CD8-positive, alpha-beta memory T cell (primary cell): ENCODE measurements at places on chromosomes 3 and 15. TPM values are rescaled to one million over a fixed set of nuclear protein-coding genes. Genes with fewer than 3 reads are reported as not detected.

B2M gene
- total RNA-seq, result 4,837 TPM

MORC1 gene
- not detected for total RNA-seq

SNURF gene
- 22.8 TPM for total RNA-seq

XYLB gene
- 5.7 TPM for total RNA-seq

TMEM212 gene
- total RNA-seq, result not detected

POLQ gene
- 12.4 TPM for total RNA-seq

RARRES1 gene
- not detected for total RNA-seq

IQCF5 gene
- not detected for total RNA-seq

RAB6B gene
- total RNA-seq, result 0.24 TPM

TMEM266 gene
- total RNA-seq, result 0.11 TPM

ADPRH gene
- 6.8 TPM for total RNA-seq

AGBL1 gene
- not detected for total RNA-seq

TGM5 gene
- not detected for total RNA-seq

DNA sequence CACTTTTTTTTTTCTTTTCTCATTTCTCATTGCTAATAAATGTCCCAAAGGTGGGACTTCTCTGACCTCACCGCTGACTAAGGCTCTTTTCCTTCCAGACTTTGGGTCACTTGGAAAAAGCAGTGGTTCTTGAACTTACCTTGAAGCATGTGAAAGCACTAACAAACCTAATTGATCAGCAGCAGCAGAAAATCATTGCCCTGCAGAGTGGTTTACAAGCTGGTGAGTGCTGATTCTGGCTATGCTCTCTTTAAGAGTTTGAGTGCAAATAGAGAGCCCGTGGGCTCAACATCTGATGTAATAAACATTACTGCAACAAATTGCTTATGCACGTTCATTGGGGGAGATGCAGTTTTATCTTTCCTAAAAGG is 2.0 kb downstream of the BHLHE40 start:
- peaks cover 62% of the 10 kb centered on the region for H3K4me1 ChIP-seq
- peak overlapping the region; percentile 50 for H3K4me3 ChIP-seq
- DNase-seq, result no peak

DNA sequence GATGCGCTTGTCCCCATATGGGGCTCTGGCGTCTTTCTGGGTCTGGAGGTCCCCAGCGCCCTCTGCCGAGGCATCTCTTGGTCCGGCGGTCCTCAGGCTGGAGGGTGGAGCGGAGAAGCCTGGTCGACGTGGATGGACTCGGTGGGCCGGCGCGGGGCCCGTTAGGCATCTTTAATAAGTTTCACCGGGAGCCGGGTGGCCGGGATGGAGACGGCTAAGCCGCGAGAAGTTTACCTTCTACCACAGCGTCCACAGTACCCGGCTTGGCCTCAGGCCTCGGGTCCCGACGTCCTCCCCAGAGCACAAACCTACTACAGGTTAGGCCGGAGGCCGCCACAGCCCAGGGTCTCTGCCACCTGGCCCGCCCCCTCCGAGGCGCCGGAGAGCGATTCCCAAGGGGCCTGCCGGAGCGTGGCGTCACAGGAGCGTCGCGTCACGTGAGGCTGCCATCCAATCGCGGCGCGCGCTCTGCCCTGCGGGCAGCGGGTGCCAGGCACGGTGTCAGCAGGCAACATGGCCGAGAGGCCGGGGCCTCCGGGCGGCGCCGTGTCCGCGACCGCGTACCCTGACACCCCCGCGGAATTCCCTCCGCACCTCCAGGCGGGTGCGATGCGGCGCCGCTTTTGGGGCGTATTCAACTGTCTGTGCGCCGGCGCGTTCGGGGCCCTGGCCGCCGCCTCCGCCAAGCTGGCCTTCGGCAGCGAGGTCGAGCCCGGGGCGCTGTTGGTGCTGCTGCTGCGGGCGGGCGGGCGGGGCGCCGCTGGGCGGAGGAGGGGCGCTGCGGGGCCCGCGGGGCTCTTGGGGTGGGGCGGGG is at the start of gene TMEM42:
Gene TMEM42 (plus strand): TSS at position 501 of the 814 bp plus-strand sequence. CDS start 13 bp downstream, at position 514.
- H3K27me3 ChIP-seq, result no peaks in the 10 kb centered on the region
- H3K4me3 ChIP-seq, result peak within 1 kb of the TSS; percentile 90
- H3K36me3 ChIP-seq, result no peaks in the 10 kb centered on the region
- peak within 1 kb of the TSS; percentile 87 for H3K27ac ChIP-seq
- peak; percentile 87 for DNase-seq

GRCh38 chr3:127480196-127480954 is 110.2 kb downstream of the TPRA1 start:
- H3K4me3 ChIP-seq, result no peak overlapping the region
- no peaks in the 10 kb centered on the region for H3K4me1 ChIP-seq
- no peaks in the 10 kb centered on the region for H3K36me3 ChIP-seq
- no peak overlapping the region for H3K27ac ChIP-seq
- no peak for DNase-seq
- H3K27me3 ChIP-seq, result no peaks in the 10 kb centered on the region

- no peak for DNase-seq
- H3K4me3 ChIP-seq, result no peak overlapping the region
- no peak overlapping the region for H3K27ac ChIP-seq
- H3K4me1 ChIP-seq, result no peaks in the 10 kb centered on the region
- no peaks in the 10 kb centered on the region for H3K27me3 ChIP-seq
Measured at GRCh38 chr15:61115679-61116078, 113.4 kb downstream of the RORA start.

- DNase-seq, result no peak
- no peak overlapping the region for H3K27ac ChIP-seq
- no peak overlapping the region for H3K4me3 ChIP-seq
- no peaks in the 10 kb centered on the region for H3K27me3 ChIP-seq
Measured at GRCh38 chr3:168582503-168582902, 486.8 kb upstream of the GOLIM4 start.

DNA sequence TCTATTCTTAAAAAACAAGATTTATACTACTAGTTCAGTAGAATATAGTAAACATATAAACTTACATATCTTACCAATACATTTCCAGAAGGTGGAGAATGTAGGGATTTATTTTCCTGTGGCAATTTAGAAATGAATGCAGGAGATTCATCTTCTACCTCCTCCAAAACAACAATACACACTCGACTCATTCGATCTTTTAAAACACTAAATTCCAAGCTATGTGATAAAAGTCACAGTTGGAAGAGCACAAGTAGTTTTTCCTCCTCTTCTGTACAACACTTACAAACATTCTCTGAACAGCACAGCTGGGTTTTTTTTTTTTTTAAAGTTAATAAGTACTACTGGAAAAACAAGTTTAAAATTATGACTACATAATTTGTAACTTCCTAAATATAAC is 1.4 kb downstream of the ANKRD28 start:
- no peak for DNase-seq
- H3K27ac ChIP-seq, result peak overlapping the region; percentile 77
- no peak overlapping the region for H3K4me3 ChIP-seq
- H3K36me3 ChIP-seq, result no peaks in the 10 kb centered on the region

GRCh38 chr3:147757866-147758265 is 348.7 kb downstream of the ZIC1 start:
- no peak overlapping the region for H3K27ac ChIP-seq
- no peak overlapping the region for H3K4me3 ChIP-seq
- H3K36me3 ChIP-seq, result no peaks in the 10 kb centered on the region
- no peak for DNase-seq
- H3K27me3 ChIP-seq, result no peaks in the 10 kb centered on the region

GRCh38 chr15:39211108-39211979 is 369.5 kb upstream of the THBS1 start:
- no peaks in the 10 kb centered on the region for H3K36me3 ChIP-seq
- no peaks in the 10 kb centered on the region for H3K4me1 ChIP-seq
- H3K27ac ChIP-seq, result no peak overlapping the region
- no peaks in the 10 kb centered on the region for H3K27me3 ChIP-seq
- no peak for DNase-seq
- H3K4me3 ChIP-seq, result no peak overlapping the region

GRCh38 chr3:171364500-171364899 is 95.7 kb downstream of the TNIK start:
- H3K36me3 ChIP-seq, result no peaks in the 10 kb centered on the region
- no peak overlapping the region for H3K4me3 ChIP-seq
- DNase-seq, result no peak
- H3K27me3 ChIP-seq, result no peaks in the 10 kb centered on the region
- H3K4me1 ChIP-seq, result peaks cover 8% of the 10 kb centered on the region

DNA sequence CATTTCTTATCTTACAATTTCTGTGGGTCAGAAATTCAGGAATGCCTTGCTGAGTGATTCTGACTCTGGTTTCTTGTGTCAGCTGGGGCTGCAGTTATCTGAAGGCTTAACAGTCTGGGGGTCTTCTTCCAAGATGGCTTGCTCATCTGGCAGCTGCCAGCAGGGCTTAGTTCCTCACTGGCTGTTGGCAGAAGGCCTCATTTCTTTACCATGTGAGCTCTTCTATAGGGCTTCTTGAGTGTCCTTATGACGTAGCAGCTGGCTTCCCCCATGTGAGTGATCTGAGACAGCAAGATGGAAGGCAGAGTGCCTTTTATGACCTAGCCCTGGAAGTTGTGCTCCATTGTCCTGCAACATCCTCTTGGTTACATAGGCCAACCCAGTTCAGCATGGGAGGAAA is 82.0 kb upstream of the PDZRN3 start:
- no peak overlapping the region for H3K4me3 ChIP-seq
- DNase-seq, result no peak
- no peaks in the 10 kb centered on the region for H3K27me3 ChIP-seq
- no peak overlapping the region for H3K27ac ChIP-seq

DNA sequence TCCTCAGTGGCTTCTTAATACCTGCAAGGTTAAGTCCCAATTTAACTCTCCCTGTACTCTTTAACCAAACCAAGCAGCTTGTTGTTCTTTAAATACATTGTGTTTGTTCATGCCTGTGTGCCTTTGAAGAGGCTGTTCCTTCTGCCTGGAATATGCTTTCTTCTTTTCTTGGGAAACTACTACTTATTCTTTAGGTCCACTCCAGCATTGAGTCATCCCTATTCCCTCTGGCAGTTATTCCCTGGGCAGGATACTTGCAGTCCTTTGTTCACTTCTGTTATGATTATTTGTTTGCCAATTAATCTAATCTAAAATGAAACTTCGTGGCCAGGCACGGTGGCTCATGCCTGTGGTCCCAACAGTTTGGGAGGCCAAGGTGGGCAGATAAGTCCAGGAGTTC is 139.3 kb downstream of the ZNF609 start:
- no peaks in the 10 kb centered on the region for H3K36me3 ChIP-seq
- no peak for DNase-seq
- H3K27me3 ChIP-seq, result no peaks in the 10 kb centered on the region
- no peak overlapping the region for H3K4me3 ChIP-seq

GRCh38 chr3:150227839-150228238 is 180.3 kb upstream of the TSC22D2 start:
- peaks cover 5% of the 10 kb centered on the region for H3K27me3 ChIP-seq
- H3K4me3 ChIP-seq, result no peak overlapping the region
- no peaks in the 10 kb centered on the region for H3K36me3 ChIP-seq
- H3K4me1 ChIP-seq, result no peaks in the 10 kb centered on the region
- no peak overlapping the region for H3K27ac ChIP-seq

DNA sequence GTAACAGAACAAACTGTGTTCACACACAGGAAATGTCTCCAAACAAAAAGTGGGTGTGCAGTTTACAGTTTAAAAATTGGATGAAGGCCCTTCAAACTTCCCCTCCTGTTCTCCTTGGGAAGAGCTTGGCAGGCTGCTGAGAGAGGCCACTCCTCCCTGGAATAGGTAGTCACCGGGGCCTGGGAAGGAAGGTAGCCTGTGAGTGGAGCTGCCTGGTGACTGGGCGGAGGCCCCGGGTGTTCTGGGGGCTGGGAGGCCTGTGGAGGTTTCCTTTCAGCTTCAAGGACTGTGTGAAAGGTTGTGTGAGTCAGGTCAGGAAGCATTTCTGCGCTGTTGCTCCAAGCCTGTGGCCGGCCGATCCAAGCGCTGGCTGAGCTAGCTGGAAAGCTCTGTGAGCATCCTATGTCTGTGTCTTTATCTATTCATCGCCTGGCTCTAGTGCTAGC is 14.1 kb downstream of the SLCO3A1 start:
- no peak for DNase-seq
- no peak overlapping the region for H3K27ac ChIP-seq
- H3K36me3 ChIP-seq, result no peaks in the 10 kb centered on the region
- no peak overlapping the region for H3K4me3 ChIP-seq
- peaks cover 74% of the 10 kb centered on the region for H3K4me1 ChIP-seq

DNA sequence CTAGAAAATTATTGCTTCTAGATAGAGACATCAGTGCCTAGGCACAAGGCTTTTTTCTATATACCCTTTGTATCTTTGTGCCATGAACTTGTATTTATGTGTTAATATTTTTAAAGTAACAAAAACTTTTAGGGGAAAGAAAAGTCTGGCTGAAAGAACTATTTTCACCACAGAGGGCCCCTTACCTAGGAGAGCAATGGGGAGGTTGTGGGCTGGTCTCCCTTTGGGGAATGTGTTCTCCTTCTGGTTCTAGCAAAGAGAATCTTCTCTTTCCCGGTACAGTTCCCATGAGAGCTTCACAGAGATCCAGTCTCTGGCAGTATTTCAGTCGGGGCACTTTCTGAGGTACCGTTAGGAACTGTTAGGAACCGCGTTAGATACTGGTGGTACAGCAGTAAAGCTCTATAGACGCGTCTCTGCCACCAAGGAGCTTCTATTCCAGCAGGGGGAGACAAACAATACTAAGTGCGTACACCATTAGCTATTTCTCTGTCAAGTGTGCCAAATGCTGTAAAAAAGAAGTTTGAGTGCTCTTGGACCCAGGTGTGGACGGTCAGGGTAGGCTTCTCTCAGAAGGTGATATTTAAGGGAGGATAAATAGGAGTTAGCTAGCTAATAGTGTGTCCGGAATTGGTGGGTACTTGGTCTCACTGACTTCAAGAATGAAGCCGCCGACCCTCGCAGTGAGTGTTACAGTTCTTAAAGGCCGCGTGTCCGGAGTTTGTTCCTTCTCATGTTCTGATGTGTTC is 4.6 kb upstream of the EPB42 start:
- no peaks in the 10 kb centered on the region for H3K36me3 ChIP-seq
- H3K27ac ChIP-seq, result no peak overlapping the region
- no peak for DNase-seq
- no peaks in the 10 kb centered on the region for H3K27me3 ChIP-seq
- H3K4me3 ChIP-seq, result no peak overlapping the region

- H3K4me3 ChIP-seq, result no peak overlapping the region
- H3K4me1 ChIP-seq, result no peaks in the 10 kb centered on the region
- no peak for DNase-seq
Measured at GRCh38 chr15:30924353-30924752, 20.6 kb downstream of the FAN1 start.

- no peak for DNase-seq
- no peaks in the 10 kb centered on the region for H3K27me3 ChIP-seq
- no peaks in the 10 kb centered on the region for H3K36me3 ChIP-seq
- H3K27ac ChIP-seq, result no peak overlapping the region
- H3K4me3 ChIP-seq, result no peak overlapping the region
Measured at GRCh38 chr3:133376810-133377209, 23.0 kb upstream of the BFSP2 start.
